Caki2 (cell line): ENCODE measurements at places on chromosomes 5 and 9. TPM values are rescaled to one million over a fixed set of nuclear protein-coding genes. Genes with fewer than 3 reads are reported as not detected.

DNA sequence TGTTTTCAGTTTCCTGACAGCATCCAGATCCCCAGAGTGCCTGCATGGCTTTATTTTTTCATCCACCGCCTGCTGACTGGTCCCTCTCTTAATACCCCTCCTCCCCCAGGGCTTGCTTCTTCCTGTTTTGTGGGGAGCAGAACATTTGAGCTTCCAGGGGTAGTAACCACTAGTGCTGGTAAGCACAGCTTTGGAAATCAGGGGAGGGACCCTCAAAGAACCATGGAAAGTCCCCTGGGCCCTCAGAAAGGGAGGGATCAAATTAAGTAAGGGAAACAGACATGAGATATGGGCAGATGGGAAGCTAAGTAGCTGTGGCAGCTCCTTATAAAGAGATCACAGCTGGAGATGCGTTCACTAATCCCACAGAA lies 26.8 kb downstream of the GRIA1 start:
- DNase-seq, result no peak

Gene ACTBL2
- 0.23 and 1.0 TPM in 2 replicates for total RNA-seq

- no peak for DNase-seq
Measured at GRCh38 chr5:141771562-141771961, 89.5 kb upstream of the ARAP3 start.

DNA sequence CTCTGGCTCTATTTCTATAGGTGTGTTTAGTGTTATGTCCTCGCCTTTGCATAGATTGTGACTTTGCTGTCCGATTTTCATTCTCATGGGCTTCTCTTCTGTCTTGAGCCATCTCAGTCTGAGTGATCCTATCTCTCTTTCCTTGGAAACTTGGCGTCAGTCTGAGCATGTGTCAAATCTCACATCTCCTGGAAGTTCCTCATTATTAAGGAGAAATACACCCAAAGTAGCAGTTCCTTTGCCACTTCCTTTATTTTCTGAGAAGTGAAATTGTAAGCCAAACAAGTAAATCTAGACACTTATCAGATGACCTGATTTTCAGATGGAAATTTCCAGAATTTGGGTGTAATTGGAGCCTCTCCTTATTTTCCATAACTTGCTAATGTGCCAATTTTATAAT lies 126.9 kb upstream of the ANKH start:
- no peak for DNase-seq

DNA sequence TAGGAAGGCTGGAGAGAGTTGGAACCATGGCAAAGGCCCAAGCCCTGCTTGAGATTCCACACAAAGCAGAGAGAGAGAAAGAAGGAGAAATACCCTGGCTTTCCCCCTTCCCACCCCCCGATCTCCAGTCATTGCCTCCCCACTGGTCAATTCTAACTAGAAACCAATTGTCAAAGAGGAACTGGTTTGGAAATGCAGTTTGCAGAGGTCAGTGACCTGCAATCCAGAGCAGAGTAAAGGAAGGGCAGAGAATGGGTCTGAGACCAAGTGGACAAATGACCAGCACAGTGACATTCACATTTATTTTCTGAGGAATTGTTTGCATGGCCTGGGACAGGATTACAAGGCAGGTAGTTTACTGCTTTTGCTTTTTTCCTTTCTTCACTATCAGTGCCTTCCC lies 37.5 kb upstream of the ZFYVE16 start:
- no peak for DNase-seq

Gene ZNF879
- total RNA-seq, result 0.74 and 0.87 TPM in 2 replicates

GRCh38 chr5:123813264-123813663 lies 301.3 kb downstream of the CSNK1G3 start:
- no peak for DNase-seq

- DNase-seq, result no peak
Measured at GRCh38 chr5:158699298-158699880, 400.3 kb downstream of the EBF1 start.

DNA sequence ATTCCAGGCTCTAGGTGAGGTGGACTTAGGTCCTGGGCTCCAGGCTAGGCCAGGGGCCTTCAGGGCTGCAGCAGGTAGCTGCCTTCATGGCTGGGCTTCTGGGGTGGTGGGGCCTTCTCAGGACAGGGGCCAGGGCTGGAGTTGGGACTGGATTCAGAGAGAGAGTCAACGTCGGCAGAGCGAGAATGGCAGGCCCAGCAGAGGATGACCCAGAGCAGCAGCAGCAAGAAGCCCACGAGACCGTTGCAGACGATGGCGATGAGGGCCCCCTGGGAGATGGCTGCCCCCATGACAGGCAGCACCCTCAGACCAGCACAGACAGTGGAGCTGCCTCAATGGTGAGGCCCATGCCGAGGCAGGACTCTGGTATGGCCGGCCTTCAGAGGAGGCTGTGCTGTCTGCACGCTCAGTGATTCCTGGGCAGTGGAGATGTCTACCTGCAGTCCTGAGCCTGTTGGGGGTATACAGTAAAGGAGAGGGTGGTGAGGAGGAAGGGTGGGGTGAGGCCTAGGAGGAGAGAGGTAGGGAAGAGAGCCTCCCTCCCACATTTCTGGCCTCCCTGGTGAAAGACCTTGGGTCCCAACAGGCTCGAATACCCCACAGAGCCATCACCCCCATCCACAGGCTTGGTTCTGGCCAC lies 1.3 kb downstream of the ENHO start:
- DNase-seq, result no peak
